MG63 (cell line): ENCODE measurements at places on chromosomes 11 and 22. TPM values are rescaled to one million over a fixed set of nuclear protein-coding genes. Genes with fewer than 3 reads are reported as not detected.
A peak's percentile ranks its signal among the peaks of the same experiment; 100 is the strongest.

Gene CEND1
- total RNA-seq = not detected in 2 replicates

Gene CNGA4
- not detected in 2 replicates for total RNA-seq

Gene IL17REL
- not detected in 2 replicates for total RNA-seq

Gene RIMBP3B
- 0.03 and 1.3 TPM in 2 replicates for total RNA-seq

Gene POGLUT3
- total RNA-seq = 20.6 and 24.7 TPM in 2 replicates

Gene CCDC116
- not detected in 2 replicates for total RNA-seq

GRCh38 chr11:69435161-69435986 lies 46.1 kb upstream of the LINC01488 start:
- no peak for DNase-seq

DNA sequence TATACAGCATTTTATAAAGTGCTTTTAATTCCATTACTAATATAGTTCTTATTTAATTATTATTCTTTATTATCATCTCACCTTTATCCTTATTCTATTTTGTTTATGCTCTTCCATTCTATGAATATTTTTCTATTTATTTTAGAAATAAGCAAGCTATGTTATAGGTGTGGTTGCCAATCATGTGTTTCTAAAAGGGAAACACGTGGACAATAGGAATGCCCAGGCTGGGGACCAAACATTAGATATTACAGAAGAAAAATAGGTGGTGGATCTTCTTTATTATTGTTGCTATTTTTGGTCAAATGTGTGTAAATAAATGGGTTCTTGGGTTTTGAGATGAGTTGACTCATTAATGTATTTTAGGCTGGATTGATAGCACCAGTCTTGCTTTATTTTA lies 438.3 kb downstream of the RAB38 start:
- no peak for DNase-seq

- no peak for DNase-seq
Observed at GRCh38 chr11:120326228-120326627, 1.1 kb downstream of the TLCD5 start.

DNA sequence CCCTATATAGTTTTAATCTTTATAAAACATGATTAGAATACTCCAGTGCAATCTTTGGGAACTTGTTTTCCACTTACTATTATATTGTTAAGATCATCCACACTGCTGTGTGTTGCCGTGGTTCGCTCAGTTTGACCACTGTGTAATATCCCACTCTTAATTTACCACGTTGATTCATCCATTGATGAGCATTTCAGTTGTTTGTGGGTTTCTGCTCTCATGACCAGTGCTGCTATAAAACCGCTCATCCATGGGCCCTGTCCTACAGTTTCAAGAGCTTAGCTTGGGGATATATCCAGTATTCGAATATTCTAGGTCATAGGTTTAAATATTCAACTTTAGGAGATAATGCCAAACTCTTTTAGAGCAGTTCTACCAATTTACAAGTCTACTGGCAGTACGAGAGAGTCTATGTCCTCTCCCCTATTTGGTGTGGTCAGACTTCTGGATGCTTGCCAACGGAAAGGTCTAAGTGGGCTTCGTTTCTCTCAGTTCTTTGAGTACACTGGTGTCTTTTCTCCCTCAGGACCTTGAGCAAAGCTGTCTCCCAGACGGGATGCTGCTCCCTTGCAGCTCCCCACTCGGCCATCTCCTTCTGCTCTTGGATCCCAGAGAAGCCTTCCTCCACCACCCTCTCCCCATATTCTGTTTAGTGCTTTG lies 94.9 kb upstream of the ALX4 start:
- DNase-seq = no peak

- no peak for DNase-seq
Observed at GRCh38 chr11:125410091-125410490, 86.0 kb downstream of the FEZ1 start.

- peak; percentile 99 for DNase-seq
Observed at GRCh38 chr11:34653851-34654482, 33.1 kb downstream of the EHF start.

DNA sequence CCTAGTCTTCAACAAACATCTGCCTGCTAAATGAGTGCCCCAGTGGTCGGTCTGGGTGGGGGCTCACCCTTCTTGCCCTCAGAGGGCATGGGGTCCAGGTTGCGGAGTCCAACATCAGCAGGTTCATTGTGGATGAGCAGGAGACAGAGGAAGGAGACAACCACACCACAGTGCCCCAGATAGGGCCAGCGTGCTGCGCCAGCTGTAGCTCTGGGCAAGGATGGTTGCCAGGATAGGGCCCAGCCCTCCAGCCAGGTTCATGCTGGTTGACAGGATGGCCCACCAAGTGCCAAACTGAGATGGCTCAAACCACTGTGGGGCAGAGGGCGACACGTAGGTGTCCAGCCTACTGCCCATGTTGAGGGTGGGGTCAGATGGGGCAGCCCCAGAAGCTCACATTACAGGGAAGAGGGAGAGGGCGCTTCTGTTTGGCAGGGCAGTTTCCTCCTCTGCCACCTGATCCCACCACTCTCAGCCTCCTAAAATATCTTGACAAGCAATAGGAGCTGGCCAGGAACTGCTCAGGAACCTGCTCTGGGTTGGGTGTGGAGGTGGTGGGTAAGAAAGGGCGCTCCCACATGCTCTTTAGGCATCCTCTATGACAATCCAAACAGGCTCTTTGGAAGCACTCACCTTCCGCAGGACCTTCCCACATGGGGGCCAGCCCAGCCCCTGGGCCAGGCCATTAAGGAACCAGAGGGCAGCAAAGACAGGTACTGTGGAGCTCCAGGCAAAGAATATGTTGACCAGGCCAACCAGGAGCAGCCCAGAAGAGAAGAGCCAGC lies 2.9 kb downstream of the SLC37A4 start:
- DNase-seq = no peak

GRCh38 chr11:94469416-94469815 lies 24.2 kb downstream of the MRE11 start:
- no peak for DNase-seq

DNA sequence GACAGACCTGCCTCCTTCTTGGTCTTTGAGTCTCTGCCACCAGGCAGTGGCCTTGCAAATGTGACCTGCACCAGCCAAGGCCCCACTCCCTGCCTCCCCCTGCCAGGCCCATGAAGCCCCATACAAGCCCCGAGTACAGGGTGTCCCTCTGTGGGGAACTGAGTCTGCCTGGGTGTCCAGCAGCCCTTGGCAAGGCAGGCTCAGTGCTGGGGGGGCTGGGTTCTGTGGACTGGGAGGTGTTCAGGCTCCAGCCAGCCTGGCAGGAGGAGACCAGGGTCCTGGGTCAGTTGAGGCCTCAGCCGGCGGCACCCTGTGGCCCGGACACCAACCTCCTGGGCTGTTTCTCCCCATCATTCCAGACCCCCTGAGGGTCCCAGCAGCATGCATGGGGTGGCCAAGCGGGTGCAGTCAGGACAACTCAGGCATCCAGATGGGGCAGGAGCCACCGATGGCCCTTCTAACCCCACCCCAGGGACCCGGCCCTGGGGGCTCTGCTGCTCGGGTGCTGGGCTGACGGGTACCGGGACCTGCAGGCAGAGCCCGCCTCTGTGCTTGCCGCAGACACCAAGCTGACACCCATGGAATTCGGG lies 5.7 kb downstream of the MUC5AC start:
- DNase-seq = no peak

DNA sequence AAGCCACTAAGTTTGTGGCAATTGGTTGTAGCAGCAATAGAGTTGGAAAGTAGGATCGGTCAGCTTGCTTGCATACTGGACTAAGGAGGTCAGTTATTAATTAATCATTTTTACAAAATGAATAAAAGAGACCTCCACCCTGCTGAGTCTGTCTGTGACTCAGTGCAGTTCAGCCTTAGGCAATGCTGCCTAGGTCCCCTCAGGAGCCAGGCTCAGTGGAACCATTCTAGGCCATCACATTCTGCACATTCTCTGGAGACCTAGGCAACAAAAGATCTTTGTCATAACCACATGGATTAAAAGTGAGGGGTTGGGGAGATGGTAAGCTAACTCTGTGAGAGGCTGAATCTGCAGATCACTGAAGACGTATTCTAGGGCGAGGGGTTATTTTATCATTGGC lies 178.7 kb upstream of the CADM1 start:
- no peak for DNase-seq

DNA sequence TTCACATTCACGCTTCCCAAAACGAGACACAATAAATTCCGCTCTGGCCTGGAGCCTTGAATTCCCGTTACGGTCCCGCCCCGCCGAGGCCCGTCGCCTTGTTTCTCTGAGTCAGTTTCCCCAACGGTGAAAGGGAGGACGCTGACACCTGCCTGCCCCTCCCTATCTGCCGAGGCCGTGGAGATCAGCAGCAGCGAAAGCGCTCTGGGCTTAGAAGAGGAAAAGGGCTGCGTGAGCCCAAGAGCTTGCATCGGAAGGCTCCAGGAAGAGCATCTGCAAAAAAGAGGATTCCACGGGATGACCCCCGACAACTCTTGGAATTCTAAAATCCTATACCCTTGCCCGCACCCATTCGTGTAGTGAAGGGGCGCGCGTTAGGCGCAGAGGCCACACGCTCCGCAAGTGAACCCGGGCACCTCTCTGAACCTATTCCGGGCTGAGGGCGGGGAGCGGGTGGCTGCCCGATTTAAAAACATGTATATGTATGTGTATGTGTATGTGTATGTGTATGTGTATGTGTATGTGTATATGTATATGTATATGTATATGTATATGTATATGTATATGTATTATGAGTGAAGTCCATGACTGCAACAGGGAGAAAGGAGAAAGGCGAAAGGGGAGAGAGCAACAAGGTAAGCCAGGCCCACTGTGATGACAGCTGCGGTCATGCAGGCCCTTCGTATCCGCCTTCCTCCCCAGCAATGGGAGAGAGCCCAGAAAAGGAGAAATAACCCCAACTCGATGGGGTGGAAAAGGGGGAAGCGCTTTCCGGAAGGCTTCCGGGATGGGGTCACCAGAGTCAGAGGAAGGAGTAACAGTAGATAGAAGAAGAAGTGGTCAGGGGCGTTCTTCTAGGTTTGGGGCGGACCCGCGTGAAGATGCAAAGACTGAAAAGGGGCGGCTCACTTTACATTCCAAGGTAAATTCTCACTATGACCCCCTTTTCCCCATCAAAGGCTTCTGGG lies 948 bp upstream of the MRTFA start:
- no peak for DNase-seq

DNA sequence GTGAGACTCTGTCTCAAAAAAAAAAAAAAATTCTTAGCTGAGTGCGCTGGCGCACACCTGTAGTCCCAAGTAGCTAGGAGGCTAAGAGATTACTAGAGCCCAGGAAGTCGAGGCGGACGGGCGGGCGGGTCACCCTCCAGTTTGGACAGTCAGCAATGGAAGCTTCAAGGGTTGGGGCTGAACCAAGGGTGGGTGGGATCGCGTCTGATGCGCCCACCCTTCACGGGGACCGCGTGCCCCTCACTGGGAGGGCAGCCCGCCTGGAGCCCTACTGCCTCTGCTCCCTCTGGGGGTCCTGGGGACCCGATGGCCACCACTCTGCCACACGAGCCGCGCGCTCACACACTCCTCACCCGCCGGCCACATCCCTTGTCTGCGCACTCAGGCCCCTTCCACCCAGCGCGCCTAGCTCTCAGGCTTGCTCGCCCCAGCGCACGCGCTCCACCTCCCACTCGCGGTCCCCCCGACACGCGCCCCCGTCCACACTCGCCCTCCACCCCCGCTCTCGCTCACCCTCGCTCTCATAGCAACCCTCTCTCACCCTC lies 494 bp downstream of the CHID1 start:
- DNase-seq = no peak

- DNase-seq = no peak
Observed at GRCh38 chr11:71144010-71144409, 108.4 kb downstream of the SHANK2 start.

DNA sequence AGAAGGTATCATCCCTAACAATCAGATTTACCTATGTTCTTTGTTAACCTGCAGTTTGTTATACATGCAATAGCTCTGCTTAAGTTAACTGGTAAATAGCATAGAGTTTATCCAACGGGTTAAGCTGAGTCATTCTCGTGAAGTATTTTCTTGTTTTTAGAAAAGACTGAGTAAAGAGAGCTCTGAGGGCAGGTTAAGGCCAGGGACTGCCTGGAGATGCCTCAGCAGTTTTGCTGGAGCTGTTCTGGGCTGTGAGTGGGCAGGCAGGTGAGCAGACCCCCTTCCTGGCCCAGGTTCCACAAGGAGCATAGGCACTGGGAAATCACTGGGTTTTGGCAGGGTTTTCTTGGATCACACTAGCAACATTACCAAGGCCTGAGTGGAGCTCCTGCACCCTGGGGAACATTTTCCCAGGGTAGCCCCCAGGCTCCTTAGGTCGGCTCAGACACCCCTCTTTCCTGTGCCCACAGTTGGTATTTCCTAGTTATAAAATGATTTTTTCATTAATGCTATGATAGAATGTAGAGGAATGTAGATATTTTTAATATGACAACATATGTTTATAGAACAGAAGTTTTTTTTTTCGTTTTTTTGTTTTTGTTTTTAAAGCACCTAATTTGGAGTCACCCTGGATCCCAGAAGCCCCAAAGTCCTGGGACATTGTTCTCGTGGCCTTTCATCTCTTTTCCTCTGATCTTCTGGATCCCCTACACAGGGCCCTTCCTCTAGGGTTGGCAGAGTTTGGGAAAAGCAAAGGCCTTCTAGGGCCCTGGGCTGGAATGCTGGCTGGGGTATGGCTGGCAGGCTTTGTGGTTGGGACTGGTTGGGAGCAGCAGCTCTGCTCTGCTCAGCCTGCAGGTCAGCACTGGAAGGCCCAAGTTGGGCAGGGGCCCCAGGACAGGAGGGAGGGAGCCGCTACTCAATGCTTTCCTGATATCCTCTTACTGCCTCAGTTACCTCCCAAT lies 26.7 kb downstream of the IRAG1 start:
- DNase-seq = peak; percentile 53

- no peak for DNase-seq
Observed at GRCh38 chr11:74950374-74950969, 1.4 kb downstream of the SPCS2 start.

- DNase-seq = no peak
Observed at GRCh38 chr11:125807909-125808308, 20.0 kb downstream of the PATE3 start.

- no peak for DNase-seq
Observed at GRCh38 chr11:8271106-8271886, 7.6 kb upstream of the LMO1 start.

- DNase-seq = no peak
Observed at GRCh38 chr11:126277322-126277721, 5.6 kb upstream of the TIRAP start.

DNA sequence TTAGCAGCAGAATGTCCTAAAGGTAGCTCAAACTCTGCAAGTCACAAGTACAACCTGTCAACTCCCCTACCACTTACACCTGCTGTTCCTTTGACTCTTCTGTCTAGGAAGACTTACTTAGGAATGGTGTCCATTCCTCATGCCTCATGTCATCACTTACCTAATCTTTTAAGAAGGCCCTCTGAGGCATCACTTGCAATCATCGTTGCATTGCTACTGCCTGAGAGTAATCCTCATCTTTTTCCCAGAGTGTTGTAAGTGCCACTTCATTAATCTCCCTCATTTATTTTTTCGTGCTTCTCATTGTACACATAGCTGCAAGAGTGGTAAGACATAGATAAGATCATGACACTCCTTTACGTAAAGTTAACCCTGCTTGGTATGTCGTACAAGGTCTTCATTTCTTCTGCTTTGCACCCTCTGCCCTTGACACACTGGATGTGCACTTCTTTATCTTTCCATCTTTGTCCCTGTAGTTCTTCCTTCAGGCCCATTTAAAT lies 54.6 kb downstream of the SFI1 start:
- no peak for DNase-seq

GRCh38 chr11:118648291-118648690 lies 31.2 kb downstream of the TREH start:
- DNase-seq = no peak
